ENCODE measurements at places on chromosomes 6 and 20.

DNA sequence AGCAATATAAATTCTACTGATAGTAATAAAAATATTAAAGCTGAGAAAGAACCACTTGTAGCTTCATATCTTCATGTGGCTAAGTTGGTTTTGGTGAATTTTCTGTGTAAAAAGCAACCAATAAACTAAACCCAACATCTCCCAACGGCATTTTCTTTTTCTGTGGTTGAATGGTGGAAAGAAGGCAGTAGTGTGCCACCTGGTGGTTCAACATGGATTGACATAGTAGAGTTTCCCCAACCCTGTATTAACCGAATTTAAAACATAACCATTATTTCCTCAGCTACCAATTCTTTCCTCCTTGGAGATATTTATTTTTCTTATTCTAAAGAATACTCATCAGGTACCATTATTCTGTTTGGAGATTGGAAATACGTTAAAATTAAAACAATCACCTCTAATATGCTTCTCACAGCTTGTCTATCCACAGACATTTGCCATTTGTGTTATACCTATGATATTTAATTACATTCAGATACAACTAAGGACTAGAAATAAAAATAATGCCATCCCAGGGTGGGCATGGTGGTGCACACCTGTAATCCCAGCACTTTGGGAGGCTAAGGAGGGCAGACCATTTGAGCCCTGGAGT, 117.1 kb upstream of the EEF1E1 start:
- peak; percentile 62 for DNase-seq

DNA sequence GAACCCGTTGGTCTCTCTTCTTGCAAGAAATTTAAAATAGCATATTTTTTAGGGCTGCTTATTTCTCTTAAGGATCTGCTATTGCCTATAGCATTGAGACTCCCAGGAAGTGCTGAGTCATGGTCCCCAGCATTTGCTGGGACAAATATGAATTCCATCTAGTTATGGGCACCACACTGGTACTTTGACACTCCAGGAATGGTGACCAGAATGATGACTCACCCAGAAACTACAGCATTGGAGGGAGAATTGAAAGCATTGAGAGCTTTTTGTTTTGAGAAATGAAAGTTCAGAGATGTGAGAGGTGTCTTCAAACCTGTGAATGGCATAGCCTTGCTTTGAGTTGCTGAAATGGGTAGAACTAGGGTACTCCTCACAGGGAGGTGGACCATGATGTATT, 699.7 kb downstream of the DHX35 start:
- no peak for DNase-seq

- peak; percentile 20 for DNase-seq
These were observed 625 bp upstream of the ECHDC1 start for GRCh38 chr6:127343809-127344659.

GRCh38 chr6:115666997-115667396, 393.7 kb downstream of the FRK start:
- no peak for DNase-seq

- no peak for DNase-seq
These were observed 72.3 kb downstream of the BTBD9 start for GRCh38 chr6:38567436-38567835.

DNA sequence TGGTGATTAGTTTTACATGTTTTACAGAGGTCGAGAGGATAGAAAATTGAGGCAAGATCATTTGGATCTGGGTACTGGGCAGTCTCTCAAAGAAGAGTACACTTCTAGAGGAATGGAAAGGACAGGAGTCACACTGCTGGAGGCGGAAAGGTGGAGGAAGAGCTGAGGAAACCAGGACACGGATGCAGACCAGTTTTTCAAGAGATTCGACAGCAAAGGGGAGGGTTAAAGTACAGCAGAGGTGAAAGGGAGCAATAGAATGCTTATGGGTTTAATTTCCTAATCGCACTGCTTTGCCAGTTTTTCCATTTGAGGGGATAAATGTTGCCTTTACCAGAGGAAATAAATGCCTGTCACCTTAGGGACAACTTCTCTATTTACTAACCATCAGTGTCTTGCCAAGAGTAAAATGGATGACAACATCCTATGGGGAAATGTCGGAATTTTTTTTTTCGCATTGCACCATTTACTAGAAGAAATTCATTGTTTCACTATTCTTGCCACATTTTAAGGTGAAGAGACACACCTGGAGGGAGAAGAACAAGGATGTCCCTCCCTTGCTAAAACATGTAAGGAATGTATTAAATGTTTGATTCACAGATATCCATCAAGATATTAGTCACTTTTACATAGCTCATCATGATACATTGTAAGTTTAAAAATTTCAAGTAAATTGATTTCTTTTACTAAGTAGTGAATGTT, 226.6 kb downstream of the COL12A1 start:
- DNase-seq: no peak

- DNase-seq: no peak
These were observed 14.9 kb upstream of the SLC22A1 start for GRCh38 chr6:160106701-160107100.

DNA sequence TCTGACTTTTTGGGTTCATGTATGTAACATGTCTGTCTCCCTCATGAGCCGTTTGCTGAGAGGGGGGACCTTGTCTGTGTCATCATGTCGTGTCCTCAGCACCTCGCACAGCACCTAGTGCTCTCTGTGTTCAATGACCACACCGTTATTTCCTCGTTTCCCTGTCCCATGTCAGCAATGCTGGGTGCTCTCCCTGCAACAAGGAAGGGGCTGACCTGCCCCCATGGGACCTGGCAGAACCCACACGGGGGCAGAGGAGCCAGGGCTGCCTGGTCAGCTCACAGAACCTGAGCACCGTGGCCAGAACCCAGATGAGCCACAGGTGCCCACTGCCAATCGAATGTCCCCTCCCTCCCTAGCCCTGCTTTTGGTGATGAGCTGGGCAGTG, 7.3 kb downstream of the ADA start:
- no peak for DNase-seq

DNA sequence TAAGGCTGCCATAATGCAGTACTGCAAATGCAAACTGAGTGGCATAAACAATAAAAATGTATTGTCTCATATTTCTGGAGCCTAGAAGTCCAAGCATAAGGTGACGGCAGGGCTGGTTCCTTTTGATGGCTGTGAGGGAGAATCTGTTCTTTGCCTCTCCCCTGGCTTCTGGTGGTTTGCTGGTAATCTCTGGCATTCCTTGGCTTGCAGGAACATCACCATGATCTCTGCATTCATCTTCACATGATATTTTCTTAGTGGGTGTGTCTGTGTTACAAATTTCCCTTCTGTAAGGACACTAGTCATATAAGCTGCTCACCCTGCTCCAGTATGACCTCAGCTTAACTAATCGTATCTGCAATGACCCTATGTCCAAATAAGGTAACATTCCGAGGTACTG, 1104.2 kb upstream of the CITED2 start:
- no peak for DNase-seq

DNA sequence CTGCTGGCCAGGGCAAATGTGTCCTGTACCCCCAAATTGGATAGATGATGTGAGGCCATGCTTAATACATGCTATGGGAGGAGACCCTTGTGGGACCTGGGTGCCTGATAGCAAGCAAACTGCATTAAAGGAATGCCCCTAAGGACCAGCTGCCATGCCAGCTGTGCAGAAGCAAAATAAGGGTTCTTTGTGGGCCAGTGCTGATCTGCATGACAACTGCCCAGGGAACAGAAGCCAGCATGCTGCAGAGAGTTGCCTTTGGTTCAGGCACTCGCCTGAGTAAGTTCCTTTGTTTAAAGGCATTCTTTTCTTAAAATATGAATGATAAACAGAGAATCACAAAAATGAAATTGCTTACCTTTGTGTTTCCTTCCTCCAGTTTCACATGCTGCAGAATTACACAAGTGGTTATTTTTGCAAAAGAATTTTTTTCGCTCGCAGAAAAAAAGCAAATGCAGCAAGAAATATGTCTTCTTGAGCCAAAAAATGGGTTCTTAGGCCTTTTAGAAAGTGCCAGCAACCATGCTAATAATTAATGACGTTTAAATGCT, 6.9 kb upstream of the SYNDIG1 start:
- DNase-seq: no peak

GRCh38 chr6:111260570-111261298, 173.4 kb downstream of the SLC16A10 start:
- no peak for DNase-seq

DNA sequence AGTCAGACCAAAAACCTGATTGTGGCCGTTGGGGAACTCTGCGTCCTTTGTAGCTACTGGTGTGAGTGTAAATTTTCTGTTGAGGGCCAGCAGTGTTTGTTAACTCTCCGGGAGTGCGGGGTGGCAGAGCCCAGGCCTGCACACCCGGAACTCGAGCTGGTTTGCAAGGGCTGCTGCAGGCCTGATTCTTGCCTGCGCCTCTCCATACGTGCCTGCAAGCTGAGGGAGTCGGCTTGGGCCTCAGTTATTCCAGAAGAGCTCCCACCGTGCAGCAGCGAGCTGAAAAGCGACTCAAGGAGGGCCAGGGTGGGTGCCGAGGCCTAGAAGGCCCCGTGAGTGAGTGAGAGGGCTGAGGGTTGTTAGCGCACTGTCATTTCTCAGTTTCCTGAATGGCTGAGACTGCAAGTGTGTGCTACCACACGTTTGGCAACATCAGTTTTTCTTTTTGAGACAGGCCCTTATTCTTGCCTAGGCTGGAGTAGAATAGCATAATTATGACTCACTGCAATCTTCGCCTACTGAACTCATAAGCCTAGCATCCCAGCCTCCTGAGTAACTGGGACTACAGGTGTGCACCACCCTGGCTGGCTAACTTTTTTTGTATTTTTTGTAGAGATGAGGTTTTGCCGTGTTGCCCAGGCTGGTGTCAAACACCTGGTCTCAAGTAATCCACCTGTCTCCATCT, 33.9 kb upstream of the KIF13A start:
- DNase-seq: no peak

DNA sequence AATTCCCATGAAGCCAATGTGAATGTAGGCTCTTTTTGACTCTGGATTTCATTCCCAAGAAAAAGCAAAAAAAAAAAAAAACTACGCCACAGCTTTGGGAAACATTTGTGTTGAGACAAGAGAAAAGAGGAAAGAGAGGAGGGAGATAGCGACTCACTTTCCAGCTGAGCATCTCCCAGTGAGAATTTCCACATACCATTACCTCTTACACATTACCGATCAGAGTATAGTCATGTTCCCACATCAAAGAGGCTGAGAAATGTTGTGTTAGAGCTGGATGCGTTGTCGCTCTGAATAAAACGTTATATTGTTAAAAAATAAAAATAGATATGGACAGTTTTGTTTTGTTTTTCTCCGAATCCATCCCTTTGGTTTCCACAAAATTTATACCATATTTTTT, 1019.3 kb upstream of the ADGRB3 start:
- DNase-seq: no peak

Measured in GM13977 (cell line).